ENCODE measurements at places on chromosomes 4 and X.

GRCh38 chr4:6445403-6446129, 26.8 kb downstream of the PPP2R2C start:
- DNase-seq = no peak

GRCh38 chr4:6551660-6552059, 23.3 kb upstream of the MAN2B2 start:
- DNase-seq = no peak

- no peak for DNase-seq
These were observed 36.0 kb downstream of the ADGRG2 start for GRCh38 chrX:19086102-19086772.

DNA sequence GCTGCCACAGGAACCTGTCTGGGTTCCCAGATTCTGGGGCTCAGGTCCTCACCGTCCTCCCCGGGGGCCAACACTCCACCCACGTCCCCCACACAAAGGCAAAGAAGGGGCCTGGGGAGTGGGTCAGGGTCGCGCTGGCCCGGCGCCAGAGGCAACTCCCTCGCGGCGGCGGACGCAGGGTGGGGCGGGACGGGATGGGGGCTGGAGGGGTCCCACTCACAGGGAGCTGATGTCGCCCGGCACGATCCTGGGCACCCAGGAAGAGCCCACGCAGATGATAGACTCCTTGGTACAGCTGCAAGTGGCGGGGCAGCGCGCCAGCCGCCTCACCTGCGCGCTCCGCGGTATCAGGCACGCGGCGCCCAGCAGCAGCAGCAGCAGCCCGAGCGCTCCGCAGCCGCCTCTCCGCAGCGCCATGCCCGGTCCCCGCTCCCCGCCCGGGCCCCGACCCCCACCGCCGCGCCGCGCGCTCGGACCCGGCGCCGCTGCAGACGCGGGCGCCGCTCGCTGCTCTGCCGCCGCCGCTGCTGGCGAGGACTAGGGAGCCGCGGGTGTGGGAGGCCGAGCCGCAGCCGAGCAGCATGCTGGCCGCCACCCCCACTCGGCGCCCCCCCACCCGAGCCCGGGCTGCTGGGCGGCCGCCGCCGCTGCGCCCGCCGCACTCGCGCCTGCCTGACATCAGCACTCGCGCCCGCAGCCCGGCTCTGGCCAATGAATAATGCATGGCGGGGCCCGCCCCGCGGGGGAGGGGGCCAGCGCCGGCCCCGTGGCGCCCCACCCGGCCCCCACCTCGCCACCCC, at the start of gene LGI2:
Gene LGI2 (minus strand): TSS at position 670 of the 800 bp plus-strand sequence. CDS start 253 bp downstream, at position 417.
- no peak for DNase-seq

DNA sequence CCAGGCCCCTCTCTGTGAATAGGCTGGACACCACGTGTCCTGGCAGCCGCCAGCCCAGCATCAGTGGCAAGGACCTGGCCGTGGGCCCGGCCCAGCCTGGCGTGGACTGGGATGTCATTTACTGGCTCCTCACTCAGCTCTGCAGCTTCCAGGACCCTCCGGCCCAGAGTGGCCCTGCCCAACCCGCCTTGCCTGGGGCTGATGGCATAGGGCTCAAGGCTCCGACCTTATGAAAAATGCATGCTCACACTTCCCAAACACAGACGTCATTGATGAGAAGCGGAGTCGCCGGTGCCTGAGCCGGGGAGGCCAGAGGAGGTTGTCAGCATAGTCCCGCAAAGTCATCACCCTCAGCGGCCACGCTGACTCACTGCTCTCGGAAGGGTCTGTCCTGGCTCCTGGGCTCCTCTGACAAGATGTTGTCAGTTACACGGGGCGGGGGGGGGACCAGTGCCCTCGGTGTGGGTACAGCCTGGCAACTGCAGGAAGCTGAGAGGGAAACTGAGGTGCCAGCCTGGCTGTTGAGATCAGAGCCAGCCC, 14.3 kb downstream of the CFAP99 start:
- no peak for DNase-seq

- no peak for DNase-seq
These were observed 80.5 kb downstream of the MID1IP1 start for GRCh38 chrX:38881727-38882126.

GRCh38 chr4:166324321-166324720, 451.3 kb downstream of the TLL1 start:
- DNase-seq = no peak

DNA sequence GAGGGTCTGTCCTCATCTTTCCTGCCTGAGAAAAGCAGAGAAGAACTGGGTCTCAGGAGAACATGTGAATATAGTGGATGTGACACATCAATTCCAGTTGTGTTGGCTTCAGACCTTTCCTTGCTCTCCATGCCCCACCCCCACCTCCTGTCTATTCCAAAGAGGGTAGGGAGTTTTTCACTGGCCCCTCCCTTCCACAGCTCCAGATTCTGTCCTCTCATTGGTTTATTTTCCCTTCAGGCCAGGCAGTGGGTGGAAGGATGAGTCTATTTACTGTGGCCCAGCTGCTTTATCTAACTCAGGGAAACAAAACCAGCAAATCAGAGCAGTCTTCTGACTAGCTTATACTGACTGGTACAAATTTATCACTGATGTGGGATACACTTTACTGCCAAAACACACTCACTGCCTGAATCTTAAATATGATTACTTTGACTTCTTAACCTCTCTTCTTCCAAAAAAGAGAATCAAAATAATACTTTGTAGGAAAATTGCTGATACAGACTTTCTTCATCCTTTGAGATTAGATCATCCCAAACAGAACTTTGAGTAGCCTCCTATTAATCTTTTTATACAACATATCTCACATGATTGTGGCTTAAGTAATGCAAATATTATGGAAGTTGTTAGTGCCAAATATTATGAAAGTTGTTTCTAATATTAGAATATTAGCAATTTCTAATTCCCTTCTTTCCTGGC, 221.2 kb downstream of the MID1 start:
- DNase-seq = no peak

DNA sequence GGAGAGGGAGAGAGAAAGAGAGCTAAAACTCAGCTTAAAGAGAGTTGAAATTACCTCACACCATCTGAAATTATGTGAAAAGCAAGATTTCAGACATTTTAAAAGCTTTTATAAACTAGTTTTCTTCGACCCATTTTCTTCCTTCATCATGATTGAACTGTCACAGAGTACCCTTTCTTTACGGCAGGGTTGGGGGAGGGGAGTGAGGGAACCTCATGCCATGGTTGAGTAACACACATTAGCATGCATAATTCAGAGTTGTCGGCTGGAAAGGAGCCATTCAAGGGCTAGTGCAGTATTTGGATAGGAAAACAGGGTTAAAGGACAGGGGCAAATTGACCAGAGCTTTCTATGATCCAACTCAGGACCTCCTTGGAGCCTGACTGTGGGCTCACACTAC, 46.2 kb downstream of the PCDH19 start:
- no peak for DNase-seq

- no peak for DNase-seq
These were observed 64.2 kb downstream of the SPINK2 start for GRCh38 chr4:56757261-56757746.

DNA sequence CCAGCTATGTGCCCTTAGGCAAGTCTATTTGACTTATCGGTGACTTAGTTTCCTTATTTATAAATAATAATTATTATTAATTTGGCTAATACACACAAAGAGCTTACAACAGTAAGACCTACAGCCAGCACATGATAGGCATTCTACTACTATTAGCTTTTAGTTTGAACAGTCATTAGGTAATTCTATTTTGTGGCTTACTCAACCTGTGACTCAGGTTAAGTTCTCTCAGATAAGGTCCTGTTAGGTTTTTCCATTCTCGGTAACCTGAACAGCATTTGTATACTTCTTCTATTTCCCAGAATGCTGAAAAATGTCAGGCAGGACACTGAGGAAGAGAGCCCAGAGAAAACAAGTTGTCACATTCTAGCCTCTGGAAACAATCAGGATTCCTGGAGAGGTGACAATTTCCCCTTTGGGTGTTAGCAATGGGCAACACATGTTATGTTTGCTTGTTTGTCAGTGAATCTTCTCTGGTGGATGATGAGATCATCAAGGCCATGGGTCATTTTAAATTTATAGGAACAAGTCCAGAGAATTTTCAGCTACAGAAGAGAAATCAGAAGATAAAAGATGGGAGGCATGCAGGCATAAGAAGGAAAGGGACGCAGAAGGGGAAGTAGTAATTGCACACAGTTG, 2144.7 kb downstream of the PCDH7 start:
- no peak for DNase-seq

GRCh38 chr4:114136069-114136468, 156.6 kb upstream of the ARSJ start:
- no peak for DNase-seq

GRCh38 chr4:89949782-89950387, 55.2 kb downstream of the MMRN1 start:
- no peak for DNase-seq

DNA sequence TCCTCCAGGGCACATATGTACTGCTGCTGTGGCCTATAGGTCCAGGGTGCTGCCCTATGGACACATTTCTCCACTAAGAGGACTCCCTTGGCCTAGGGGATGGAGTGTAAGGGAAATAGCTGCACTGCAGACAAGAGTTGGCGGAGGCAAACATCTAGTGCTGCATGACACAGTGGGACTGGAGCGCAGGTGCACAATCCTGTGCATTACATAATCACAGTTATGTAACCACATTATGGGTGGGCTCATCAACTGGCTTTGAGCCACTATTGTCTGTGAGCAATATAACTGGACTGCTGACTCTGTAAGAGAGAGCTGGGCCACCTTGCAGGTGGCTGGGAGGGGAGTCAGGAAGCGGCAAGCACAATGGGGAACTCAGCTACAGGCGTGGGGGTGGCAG, 3.2 kb upstream of the TIGD2 start:
- DNase-seq = no peak

- no peak for DNase-seq
These were observed 471.7 kb downstream of the GASK1B start for GRCh38 chr4:157700898-157701694.

DNA sequence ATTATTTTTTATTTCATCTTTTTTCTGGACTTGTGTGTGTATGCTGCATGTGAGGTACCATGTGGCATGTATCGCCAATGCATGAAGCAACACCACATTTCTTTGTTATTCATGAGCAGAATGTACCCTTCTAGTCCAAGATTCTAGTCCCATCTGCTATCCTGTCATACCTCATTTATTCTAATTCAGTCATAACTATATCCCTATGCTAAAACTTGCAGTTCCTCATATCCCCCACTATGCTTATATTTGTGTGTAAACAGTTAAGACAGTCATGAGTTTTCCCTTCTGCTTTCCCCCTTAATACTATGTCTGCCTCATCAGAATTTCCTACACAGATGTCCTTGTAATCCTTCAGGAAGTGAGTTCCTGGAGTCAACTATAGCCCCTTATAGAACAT, 19.7 kb downstream of the OCRL start:
- DNase-seq = no peak

- no peak for DNase-seq
These were observed 870.2 kb downstream of the C4orf33 start for GRCh38 chr4:129966175-129966574.

Measured in cortex of kidney (tissue), 1 donor.